ENCODE measurements at places on chromosomes 16 and 17.

DNA sequence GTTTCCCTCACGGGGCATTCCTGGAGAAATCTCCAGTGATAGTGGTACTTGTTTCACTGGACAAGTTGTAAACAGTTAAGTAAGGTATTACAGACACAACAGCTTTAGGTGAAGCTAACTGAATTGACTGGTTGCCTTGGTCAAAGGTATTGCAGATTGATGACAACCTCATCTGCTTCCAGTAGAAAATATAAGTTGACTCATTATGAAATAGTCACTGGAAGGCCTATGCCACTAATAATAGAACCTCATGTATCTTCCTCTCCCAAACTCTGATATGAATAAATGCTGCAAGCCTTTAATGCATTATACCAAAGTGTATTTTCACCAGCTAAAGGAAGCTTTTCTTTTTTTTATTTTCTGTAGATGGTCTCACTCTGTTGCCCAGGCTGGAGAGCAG, 44.8 kb downstream of the GLG1 start:
- DNase-seq = no peak

DNA sequence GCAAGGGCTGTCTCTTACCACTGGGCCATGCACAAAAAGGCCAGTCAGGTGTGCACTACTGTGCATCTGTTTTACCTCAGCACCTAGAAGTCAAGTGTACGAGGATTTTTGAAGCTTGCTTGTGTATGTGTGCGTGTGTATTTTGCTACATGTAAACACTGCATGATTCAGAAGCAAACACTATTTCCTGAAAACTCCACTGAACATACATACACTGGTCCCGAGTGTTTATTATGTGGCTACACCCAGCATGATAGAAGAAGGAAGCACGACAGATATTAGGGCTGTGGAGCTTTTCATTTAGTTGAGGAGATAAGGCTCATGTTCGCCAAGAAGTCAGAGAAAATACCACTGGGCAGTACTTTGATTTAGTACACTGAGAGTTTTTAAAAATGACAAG, 89.2 kb downstream of the ZZEF1 start:
- no peak for DNase-seq

GRCh38 chr17:68972119-68972704, 17.0 kb upstream of the ABCA8 start:
- no peak for DNase-seq

DNA sequence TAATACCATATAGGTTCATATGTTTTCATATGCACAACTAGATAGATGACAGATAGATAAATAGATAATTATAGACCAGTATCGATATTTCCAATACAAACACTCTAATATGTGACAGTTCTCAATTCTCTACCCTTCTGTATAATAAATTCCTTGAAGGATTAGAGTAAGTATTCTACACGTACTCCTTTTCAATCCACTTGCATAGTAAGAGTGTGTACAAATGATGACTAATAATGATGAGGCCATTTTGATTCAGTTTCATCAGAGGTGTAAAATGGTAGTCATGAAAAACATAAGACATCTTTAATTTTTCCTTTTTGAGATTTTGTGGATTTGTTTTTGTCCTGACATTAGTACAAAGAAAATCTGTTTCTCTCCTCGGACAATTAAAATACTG, 188.3 kb upstream of the WSB1 start:
- no peak for DNase-seq

DNA sequence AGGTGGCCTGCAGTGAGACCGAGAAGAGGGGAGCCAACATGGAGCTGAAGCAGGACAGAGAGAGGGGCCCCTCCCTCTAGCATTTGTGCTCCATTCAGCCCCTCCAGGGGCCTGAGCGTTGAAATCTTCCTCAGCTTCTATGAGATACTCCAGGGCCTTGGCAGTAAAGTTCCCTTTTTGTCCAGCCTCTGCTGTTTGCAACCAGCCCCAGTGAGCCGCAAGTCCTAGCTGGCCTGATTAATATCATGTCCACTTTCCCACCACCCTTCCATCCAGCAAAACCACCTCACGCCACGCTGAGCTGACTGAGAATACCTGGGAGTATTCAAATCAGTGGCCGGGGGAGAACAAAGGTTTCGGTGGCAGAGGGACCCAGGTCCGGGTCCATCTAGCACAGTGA, 11.7 kb upstream of the RPH3AL start:
- DNase-seq = no peak

DNA sequence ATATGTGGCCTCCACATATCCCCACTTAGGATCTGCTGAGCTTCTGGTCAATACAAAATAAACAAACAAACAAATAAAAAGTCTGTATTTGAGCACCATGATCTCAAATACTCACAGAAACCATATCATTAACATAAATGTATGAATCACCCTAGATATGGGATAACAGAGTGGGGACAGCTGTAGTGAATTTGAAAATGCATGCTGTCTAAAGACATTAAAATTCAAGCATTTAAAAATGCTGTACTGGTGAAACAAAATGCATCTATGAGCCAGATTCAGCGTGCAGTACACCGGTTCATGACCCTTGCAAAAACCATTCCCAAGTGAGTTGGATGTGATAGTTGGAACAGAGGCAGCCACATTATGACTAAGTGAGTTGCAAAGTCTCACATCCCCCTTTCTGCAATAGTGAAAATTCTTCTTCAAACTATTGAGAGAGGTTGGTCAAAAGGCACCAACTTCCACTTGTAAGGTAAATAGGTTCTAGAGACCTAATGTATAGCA, 12.3 kb downstream of the GRIN2A start:
- DNase-seq = no peak

DNA sequence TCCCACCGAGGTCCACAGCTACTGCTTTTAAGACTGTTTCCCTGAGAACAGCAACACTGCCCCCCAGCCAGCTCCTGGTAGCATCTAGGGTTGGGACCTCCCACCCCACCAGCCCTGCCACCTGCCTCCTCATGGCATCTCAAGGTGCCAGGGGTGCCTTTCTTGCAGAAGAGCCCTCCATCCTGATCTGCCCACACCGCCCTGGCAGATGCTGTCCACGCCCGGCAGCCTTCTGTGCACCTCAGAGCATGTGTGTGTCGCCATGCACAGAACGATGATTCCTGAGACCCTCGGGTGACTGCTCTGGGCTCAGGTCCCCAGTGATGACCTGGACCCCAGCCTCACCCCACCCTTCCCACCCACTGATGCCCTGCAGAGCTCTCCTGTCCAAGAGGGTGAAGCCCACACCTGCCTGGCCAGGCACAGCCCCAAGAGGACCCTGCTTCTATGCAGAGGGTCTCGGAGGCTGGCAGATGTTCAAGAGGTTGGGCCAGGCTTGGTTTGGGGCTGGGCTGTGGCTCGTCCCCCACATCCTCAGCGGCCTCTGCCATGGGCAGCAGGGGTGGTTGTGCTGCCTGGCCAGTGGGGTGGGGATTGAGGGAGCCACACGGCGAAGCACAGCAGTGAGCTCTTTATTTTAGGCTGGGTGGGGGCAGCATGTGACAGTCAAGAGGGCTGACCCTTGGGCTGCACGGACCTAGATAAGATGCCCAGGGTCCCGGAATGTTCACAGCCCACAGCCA, 5.2 kb upstream of the SPATA2L start:
- DNase-seq = no peak

DNA sequence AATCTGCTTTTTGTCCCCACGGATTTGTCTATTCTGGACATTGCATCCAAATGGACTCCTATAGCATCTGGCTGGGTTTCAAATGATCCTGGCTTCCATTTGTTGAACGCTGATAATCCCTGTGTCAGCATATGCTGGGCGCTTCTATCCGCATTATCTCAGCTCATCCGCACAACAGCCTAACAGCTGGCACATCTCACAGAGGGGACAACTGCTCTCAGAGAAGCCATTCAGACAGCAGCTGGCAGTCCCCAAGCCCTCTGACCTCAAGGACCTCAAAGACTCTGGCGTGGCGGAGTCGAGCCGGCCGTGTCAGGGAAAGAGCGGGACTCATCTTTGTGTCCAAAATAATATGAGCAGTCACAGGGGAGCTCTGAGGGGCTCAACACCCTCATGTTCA, 82.3 kb downstream of the NT5M start:
- no peak for DNase-seq

DNA sequence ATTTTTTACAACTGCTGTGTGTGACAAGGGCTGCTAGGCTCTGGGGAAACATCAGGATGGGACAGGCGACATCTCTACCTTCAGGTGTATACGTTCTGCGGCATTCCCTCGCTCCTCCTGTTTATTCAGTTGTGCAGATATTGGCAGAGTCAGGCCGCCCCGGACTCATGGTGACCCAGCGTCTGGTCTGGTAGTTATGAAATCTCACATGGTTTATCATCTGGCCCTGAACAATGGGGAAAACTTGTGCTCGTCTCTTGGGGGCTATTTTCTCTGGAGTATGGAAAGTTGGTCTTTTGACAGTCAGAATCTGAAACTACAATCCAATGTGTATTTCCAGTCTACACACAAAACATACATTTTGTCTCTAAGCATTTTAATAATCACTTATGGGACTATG, 3.3 kb downstream of the MARCHF10 start:
- no peak for DNase-seq

DNA sequence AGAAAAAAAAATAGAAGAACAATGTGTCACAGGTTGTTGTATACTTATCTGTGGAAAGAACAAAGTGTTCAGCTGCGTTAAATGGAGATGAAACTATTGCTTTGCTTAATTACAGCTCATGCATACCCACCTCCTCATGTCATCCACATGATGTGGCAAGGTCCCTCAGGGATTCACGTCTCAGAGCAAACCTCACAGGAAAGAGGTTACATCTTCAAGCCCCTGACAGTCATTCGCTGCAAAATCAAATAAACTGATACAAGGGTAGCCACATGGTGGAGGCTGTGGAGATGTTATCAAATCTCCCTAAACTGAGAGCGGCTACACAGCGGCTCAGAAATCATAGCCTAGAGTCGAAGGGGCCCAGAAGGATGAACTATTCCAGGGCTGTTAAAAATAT, 21.1 kb downstream of the GINS3 start:
- DNase-seq = no peak

- DNase-seq = no peak
These were observed 5.2 kb downstream of the ITPRIPL2 start for GRCh38 chr16:19118938-19119431.

DNA sequence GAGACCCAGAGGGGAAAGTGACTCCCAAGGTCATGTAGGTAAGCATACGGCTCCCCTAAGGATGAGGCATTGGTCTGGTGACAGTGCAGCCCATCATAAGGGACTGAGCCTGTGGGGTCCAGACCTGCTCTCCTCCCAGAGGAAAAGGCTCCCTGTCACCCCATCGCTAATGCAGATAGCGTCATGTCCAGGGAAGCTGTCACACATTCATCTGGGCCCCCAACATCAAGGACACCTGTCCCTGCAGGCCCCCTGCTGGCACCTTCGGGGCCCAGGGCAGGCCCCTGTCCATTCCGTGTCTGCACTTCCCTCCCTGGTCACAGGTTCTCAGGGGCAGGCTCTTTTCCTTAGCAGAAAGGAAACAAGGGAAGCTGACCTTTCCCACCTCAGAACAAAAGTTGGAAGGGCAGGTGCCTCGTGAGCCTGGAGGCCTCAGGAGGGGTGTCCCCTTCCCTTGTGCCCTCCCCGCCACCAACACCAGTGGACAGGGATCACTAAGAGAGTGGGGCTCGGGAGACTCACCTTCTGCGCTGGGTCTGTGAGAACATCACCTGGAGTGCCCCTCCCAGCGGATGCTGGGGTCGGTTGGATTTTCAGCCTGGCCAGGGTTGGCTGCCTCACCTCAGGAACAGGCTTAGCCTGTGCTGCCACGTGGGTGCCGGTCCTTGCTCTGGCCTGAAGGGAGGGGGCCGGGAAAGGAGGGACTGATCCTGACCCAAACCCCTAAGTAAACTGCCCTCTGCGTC, 17.3 kb upstream of the LASP1NB start:
- DNase-seq = no peak

DNA sequence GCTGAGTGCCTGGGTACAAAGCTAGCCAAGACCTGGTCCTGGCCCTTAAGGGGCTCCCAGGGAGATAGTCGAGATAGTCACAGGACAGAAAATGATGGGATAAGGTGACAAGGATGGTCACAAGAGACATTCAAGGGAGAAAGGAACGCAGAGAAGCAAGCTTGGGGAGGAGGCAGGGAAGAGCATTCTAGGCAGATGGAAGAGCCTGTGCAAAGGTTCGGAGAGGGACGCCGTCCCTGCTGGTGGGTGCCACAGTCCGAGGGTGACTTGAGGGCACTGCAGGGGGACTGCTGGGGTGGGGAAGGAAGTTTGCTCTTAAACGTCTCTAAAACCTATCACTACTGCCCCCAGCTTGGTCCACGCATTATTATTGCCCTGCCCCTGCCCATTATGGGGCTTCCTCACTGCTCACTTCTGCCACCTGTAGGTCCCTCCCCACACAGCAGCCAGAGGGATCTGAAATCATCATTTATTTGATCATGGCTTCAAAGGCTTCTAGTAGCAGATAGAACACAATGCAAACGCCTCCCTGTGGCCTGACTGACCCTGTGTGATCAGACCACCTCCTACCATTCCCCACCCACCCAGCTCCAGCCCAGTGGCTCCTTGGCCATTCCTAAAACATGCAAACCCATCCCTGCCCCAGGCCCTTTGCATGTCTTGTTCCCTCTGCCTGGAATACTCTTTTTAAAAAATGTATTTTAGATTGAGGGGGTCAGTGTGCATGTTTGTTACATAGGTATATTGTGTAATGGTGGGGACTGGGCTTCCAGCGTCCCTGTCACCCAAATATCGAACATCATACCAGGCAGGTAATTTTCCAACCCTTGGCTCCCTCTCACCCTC, 60.3 kb downstream of the RMI2 start:
- peak; percentile 21 for DNase-seq

Measured in T-helper 1 cell (primary cell).